ENCODE measurements at places on chromosomes 6 and 20.

GRCh38 chr6:136359851-136360250, 70.2 kb upstream of the BCLAF1 start:
- DNase-seq = no peak

- DNase-seq = no peak
Measured at GRCh38 chr20:34084227-34084923, 27.7 kb downstream of the EIF2S2 start.

DNA sequence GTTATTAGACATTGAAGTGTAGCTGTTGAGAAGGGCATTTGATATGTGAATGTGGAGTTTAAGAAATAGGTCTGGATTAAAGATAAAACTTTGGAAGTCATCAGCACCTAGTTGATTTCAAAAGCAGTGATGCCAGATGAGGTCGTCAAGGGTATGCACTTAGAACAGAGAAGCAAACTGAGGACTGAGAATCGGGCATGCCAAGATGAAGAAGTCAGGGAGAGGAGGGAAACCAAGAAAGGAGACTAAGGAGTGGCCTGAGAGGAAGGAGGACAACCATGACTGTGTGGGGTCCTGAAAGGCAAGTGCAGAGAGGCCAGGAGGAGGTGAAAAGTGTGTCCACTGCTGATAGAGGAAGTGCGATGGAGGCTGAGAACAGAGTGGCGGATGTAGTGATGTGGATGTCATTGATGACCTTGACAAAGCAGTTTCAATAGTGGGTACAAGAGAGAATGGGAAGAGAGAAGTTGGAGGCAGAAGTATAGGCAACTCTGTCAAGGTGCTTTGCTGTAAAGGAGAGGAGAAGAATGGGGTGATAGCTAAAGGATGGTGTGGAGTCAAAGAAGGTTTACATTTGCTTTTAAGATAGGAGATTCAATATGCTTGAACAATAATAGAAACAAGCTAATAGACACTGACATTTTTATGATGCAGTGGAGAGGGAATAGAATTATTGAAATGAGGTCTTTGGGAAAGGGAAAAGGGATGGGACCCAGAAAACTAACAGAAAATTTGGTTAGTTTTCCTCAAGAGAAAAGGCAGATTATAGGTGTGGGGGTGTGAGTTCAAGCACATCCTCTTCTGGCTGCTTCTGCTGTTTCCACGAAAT, 139.7 kb upstream of the TMEM170B start:
- no peak for DNase-seq

DNA sequence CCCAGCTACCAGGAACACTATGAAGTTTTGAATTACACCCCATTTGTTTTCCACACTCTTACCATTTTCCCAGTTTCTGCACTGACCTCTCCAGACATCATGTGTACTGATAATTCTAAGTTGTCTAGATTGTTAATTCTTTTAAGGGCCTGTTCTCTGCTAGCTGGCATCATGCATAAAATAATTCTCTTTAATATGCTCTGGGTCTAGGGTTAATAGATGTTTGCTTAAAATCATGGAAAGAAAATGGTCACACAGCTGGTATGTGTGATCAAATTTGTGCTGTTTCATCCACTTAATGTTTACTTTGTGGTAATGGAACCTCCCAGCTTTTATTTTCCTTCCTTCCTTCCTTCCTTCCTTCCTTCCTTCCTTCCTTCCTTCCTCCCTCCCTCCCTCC, 49.1 kb downstream of the HFE start:
- no peak for DNase-seq

GRCh38 chr20:58148891-58149290, 79.6 kb downstream of the ANKRD60 start:
- no peak for DNase-seq

DNA sequence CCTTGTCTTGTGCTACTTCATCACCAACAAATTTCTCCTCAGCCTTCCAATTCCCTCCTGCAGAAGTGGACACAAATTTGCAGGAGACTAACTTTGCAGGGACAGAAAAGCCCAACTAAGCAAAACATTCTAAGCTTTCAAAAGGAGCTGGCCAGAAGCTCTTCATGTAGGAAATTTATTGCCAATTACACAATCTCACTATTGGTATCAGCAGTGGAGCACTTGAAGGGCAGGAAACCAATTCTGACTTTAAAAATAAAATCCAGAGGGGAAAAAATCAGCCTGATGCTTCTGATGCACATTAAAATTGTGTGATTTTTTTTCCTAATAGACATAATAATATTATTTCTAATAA, 193.3 kb downstream of the LY86 start:
- DNase-seq = no peak

GRCh38 chr6:42694586-42694985, 27.8 kb downstream of the PRPH2 start:
- no peak for DNase-seq

DNA sequence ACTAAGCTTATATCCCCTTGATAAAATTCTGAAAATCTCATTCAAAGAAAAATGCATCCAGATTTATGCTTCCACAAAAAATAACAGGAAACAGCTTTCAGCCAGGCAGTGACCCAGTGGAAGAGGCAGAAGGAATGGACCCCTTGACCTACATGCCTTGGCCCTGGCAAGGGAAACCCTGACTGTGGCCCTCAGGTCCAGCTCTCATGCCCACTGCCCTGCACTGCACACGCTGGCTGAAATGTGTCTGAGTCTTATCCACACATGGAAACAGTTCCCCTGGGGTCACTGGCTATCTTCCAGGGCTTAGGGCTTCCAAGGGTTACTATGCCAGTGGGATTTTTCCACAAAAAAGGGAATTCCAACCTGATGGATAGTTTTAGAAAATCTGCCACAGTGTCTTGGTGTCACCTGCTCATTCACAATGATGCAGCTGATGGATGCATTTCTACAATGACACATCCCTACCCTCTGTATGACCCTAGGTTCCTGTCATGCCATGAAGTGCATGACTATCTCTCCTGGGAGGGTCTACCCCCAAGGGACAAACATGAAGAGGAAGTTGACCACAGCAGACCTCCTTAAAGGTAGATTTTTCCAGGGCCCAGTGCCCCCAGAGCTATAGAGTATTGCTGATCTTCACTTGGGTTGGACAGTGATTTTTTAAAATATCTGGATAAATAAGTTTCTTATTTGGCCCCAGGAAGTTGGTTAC, 121.9 kb upstream of the CD93 start:
- DNase-seq = no peak

DNA sequence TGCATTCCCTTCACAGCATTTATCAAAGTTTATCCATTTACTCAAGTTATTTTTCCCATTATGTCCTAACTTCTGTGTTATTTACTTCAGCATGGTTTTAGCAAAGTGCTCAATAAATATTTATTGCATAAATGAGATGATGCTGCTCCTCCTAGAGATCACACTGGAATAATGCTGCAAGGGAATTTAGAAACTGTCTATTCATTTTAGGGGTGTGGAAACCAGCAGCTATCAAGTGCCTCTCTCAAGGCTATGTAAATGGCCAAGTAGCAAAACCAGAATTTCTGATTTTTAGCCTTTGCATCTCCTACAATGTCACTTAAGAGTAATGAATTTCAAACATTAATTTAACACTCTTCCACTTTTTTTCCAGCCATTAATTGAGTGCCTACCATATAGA, 316.2 kb downstream of the COL12A1 start:
- DNase-seq = no peak

GRCh38 chr6:137659871-137660270, 165.7 kb upstream of the OLIG3 start:
- DNase-seq = no peak

DNA sequence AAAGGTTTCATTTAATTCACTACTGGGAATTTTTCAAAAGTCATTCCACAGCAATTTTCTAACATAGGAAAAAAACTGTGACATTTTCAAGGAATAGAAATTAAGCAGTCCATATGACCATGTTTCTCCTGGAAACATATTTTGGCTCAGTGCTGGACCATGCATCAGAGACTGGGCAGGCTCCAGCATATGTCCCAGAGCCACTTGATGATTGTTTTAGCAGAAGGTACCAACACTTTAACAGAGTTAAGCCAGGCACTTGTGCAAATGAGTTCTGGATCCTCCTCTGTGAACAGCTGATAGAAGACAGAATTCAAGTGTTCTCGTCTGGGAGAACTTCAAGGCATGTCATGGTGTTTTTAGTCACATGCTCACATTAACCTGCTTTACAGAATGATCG, 516.3 kb downstream of the COL12A1 start:
- no peak for DNase-seq

DNA sequence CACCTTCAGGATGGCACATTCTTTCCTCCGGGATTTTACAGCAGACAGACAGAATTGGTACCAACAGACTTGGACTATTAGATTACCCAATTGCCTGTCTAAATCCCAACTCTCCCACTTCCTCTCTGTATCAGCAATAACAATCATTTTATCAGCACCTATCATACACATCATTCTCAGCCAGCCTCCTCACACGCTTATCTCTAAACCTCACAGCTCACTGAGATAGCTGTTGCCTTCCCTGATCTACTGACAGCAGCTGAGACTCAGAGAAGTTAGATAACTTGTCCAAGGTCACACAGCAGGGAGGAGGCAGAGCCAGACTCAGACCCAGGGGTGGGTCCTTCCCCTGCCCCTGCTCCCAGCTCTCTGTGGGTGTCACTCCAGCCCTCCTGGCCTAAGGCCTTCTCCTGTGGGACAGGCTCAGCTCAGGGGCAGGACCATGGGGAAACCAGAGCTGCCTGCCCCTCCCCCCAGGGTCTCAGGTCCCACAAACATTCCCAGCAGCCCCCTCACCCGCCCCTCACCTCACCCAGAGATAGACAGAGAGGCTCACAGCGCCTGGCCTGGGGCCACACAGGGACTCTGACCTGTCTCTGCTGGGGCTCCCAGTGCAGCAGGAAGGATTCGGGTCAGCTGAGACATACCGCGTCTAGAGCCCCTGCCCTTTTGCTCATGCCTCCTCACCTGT, 92.8 kb downstream of the GRM4 start:
- no peak for DNase-seq

DNA sequence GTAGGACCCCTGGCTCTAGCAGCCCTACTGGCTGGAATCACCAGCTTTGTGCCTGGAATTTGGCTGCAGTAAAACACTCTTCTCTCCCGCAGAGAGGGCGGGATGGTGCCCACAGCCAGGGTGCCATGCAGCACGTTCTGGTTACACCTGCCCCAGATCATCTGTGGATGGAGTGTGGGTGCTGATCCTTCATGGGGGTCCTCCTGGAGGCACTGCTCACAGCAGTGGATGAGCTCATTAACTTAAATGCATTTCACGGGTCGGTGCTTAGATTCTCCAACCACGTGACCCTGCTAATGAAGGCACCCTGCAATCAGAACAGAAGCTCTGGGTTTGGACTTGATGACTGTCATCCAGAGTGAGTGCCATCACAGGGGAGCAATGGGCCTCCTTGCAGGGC, 138.6 kb upstream of the AFDN start:
- no peak for DNase-seq

GRCh38 chr6:87706187-87706966, 4.3 kb upstream of the AKIRIN2 start:
- DNase-seq = no peak

DNA sequence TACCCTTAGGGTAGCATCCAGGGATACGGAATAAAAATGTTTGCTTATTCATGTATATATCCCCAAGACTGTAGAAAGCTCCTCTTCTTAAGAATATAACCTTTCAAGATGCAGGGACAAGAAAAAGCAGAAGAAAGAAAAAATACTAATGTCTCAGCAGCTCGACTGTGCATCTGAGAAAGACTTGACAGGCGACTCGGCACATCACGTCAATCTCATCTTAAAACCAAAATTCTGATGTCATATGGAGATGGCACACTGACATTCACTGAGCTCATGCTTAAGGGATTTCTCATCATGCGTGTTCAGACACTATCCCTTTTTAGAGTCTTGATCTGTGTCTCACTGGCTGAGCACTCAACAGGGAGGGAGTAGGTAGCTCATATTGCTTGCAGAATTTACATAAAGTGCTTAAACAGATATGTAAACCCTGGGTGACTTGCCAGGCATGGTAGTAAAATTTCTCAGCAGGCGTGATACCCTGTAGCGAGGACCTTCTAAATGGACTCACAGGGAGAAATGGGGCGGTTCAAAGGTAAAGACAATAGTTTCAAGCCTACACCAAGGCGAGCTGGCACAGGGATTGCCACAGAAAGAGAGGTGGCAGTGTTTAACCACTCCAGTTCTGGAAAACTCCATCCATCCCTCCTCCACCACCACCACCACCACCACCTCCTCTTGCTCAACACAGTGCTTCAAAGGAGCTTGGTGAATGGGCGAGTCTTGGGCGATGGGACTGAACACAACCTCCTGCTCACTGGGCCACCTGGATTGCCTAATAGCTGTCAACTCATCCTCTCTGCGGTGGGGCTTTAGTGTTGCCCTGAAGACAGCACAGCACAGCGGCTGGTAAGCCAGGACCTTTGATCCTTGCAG, 330.5 kb downstream of the TFAP2A start:
- no peak for DNase-seq

GRCh38 chr6:2725999-2726567, 24.6 kb downstream of the MYLK4 start:
- DNase-seq = no peak

DNA sequence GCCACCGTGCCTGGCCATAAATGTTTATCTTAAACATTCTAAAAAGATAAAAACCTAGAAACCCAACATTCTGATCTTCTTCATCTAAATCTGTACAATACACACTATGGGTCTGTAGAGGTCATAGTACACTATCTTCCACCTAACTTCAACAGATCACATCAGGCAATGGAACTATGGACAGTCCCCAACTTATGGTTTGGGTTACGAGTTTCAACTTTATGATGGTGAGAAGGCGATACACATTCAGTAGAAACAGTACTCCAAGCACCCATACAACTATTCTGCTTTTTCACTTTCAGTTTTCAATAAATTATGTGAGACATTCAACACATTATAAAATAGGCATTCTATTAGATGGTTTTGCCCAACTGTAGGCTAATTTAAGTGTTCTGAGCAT, 23.1 kb downstream of the FKBP5 start:
- DNase-seq = no peak

DNA sequence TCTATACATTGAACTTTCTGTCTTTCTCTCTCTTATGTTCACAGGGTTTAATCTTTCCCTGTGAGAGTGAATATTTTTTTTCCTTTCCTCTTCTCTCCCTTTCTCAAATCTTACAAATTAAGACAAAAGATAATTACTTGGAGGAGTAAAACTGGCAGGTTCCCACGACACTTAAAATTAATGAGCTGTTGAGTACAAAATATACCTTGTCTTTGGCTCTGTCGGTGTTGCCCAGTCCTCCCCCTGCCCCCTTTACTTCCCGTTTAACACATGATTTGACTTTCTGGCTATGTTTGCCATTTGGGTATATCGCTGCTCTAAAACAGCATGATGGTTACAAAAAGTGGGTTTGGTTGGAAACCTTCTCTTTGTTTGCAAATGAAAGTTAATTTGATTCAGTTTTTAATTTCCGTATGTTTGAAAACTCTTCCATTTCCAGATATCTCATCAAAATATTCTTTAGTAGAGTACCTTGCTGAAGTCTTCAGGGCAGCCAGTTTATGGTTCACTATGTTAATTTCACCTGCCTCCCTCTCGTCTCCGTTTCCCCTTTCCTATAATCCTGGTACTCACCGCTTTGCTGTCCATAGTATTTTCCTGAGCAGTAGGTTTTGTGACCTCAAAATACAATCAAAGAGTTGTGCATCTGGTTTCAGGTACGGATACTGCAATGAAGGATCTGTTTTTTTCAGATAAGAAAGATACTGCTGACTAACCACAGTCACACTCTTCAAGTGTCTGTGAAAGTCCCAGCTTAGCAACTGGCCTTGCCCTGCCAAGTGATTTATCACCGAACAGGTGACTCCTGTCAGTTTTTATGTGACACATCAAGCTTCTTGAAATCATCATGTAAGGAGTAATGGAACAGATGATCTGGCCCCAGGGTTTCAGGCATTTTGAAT, 181.2 kb downstream of the DTNBP1 start:
- DNase-seq = no peak

- DNase-seq = no peak
Measured at GRCh38 chr6:73564578-73565345, 43.9 kb upstream of the EEF1A1 start.

GRCh38 chr6:81326881-81327561, 425.5 kb downstream of the TENT5A start:
- no peak for DNase-seq

All from head of caudate nucleus (tissue), 42 donors.